WERI-Rb-1 (cell line): ENCODE measurements at places on chromosomes 7 and 10.

DNA sequence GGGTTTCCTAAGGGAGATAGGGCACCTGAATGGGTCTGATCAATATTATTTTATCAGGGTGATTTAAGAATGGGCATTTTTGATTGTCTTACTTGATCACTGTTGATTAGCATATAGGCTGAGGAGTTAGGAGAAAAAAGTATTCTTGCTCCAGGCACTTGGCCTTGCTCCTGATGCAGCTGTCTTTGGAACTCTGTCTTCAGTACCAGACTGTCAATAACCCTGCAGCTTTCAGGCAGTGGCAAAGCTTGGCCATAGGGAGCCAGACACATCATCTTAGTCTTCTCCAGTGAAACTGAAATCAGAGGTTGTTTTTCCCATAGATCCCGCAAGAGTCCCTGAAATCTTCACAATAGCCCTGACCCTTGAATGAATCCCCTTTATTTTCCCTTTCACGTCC lies 47.2 kb downstream of the EXOC4 start:
- no peak for DNase-seq

GRCh38 chr10:104032144-104032775 lies 53.4 kb downstream of the COL17A1 start:
- DNase-seq, result no peak

DNA sequence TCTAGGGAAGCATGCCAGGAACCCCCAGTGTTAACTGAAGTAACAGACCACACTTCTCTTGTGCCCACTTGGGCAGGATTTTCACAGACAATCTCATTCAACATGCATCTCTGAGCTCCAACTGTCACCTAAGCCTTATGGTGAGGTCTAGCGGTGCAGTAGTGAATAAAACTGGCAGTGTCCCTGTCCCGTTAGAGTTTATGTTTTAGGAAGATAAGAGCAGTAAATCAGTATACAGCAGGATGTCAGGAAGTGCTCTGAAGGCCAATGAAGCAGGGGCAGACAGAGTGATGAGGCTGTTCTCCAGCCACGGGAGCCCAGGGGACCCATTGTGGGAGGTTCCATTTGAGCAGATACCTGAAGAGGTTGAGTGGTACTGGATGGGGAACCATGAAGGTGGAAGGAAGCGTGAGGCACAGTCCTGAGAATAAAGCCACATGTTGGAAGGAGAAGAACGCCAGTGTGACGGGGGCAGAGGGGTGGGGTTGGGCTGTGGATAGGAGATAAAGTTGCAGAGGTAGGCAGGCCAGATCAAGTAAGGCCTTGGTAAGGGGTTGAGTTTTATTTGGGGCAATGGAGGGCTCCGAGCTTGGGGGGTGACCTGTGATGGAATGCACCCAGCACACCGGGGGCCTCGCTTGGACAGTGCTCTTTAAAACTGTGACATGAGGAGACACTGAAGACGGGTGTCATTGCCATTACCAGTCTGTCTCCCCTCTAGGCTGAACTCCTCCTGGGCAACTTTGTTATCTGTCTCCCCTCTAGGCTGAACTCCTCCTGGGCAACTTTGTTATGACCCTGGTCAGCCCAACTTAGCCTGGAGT lies 6.6 kb downstream of the GDF10 start:
- no peak for DNase-seq

DNA sequence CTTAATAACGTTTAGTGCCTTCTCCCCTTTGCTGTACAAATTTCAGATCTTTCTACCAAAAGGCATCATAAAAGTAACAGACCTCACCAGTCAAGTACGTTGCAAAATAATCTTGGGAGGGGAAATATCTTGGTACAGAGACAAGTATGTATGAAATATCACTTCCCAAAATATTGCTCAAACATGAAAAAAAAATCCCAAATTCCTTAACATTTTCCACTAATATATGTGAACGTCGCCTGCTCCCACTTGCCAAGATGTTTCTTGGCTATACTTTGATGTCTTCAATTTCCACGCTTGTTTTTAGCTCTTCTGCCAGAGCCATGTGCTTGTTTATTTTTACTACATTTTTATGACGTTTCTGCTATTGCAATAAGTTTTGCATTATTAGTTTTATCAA lies 223.5 kb downstream of the PLXNA4 start:
- no peak for DNase-seq

DNA sequence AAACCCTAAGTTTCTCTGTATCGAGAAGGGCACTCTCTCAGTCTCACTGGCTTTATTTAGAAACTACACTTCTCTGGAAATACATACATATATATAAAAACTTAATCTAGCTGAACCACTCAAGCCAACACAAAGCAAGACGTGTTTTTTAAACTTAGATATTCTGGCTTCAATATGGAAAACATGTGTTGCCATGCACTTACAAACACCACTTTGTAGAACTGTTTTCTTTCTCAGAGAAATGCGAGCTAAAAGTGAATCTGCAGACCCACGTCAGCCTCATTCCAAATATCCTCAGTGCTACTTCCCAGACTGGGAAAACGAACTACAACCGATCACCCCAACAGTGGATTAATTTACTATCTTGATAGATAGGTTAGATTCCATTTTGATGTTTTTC lies 1.7 kb downstream of the CCDC3 start:
- no peak for DNase-seq

DNA sequence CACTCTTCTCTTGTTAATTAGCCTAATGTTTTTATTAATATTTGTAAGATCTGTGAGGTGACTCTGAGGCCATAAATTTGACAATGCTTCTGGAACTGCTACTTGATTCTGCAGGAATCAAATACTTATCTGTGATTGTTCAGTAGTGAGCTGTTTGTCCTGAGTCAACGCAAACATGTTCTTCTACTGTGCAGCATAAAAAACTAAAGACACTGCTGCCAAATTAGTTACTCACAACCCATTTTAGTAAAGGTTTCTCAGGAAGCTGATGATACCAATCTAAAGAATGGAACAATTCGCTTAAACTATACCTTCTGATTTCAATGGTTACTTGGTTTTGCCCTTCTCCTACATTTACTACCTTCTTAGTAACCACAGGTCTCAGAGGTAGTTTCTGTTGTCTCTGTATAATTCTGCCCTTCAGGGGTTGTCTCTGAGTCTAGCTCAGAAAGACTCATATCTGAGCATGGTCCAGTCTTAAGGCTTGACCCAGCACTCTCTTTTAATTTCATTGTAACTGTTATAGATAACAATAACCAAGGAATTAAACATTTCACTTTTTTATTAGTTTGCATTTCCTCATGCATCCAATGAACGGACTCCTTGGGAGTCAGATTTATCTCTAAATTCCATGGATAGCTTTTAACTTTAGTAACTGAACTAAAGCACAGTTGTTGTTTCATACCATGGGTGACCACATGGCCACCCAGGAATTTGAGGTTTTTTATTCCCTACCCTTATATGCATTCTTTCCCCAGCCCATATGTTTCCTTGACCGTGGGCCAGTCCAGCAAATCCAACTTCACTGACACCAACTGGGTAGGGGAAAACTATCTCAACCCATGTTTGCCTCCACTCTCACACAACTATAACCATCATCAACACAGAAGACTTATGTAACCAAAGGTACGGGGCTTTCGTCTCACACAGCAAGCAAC lies 309.5 kb upstream of the TEX47 start:
- no peak for DNase-seq

GRCh38 chr7:16619979-16620408 lies 25.6 kb downstream of the ANKMY2 start:
- no peak for DNase-seq

DNA sequence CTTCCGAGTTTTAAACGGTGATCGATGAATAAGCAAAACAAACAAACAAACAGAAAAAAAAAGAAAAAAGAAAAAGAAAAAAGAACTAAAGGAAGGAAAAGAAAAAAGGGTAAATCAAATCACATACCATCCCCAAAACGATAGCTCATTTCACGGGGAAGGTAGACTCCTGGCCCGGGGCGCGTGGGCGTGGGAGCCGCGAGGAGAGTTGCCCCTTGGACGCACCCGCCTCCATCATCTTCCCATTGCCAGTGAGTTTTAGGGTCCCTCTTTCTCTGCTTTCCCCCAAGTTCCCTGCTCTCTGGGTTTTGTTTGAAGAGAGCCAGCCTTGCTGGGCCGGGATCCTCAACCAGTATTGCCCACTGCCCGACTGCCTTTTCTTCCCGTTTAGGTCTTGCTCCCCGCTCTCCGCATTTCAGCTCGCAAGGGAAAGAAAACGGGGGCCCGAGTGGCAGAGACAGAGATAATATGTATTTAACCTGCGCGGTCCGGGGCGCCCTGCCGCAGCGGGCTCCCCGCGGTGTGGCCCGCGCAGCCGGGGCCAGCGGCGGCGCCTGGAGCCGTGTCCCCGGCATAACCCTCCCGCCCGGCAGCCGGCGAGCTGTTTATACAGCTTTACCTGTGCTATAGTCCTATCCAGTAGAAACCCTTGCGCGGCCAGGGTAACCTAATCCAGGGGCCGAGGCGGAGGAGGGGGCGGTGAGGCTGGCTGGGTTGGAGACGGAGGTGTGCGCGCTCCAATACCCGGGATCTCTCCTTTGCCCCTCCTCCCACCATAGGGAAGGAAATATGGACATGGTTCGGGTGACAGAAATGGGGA lies 5.2 kb upstream of the GATA3 start:
- no peak for DNase-seq

- no peak for DNase-seq
These were observed 65.9 kb upstream of the FAM133B start for GRCh38 chr7:92656121-92656520.

DNA sequence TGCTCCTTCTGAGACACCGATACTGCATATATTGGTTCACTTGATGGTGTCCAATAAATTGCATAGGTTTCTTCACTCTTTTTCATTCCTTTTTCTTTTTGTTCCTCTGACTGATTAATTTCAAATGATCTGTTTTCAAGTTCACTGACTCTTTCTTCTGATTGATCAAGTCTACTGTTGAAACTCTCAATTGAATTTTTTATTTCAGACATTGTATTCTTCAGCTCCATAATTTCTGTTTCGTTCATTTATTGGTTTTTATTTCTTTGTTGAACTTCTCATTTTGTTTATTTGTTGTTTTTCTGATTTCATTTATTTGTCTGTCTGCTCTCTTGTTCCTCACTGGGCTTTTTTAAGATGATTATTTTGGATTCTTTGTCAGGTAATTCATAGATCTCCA lies 13.6 kb downstream of the CASP7 start:
- no peak for DNase-seq

DNA sequence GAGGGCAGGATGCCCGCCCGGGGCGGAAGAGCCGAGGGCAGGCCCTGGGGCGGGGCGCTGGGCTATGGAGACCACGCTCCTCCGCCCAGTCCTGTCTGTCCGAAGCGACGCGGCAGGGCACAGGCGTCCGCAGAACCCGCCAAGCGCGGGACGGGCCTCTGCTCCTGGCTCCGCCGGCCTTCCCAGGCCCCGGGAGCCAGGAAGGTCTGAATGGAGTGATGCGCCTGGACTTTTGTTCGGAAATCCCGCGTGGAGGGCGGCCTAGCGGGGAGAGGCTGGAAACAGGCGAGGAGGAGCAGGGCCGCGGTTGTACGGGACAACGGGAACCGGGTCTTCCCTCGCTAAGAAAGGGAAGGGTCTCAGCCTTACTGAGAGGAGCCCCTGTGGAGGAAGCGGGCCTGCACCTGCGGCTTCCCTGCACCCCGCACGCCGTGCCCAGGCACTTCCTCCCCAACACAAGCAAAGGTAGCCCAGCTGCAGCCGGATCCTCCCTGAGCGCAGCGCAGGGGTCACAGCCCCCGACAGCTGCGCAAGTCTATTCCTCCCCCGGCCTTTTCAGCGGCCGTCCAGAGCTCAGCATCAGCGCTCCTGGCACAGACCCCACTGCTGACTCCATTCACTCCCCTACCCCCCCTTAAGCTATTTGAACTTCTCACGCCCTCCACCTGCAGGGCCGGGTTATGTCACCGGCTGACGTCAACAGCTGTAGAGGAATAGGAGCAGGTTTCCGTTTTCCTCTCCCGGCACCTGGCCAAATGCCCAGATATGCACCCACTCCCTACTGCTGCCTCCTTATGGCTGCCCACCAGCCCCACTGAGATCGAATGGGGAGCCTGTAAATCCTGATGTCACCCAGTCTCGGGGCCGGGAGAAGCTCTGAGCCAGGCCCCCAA lies 143.2 kb upstream of the RET start:
- DNase-seq, result no peak

- no peak for DNase-seq
These were observed 119.4 kb downstream of the CDK6 start for GRCh38 chr7:92716825-92717580.

- no peak for DNase-seq
These were observed 49.5 kb downstream of the ZNF37A start for GRCh38 chr10:38143587-38143986.

DNA sequence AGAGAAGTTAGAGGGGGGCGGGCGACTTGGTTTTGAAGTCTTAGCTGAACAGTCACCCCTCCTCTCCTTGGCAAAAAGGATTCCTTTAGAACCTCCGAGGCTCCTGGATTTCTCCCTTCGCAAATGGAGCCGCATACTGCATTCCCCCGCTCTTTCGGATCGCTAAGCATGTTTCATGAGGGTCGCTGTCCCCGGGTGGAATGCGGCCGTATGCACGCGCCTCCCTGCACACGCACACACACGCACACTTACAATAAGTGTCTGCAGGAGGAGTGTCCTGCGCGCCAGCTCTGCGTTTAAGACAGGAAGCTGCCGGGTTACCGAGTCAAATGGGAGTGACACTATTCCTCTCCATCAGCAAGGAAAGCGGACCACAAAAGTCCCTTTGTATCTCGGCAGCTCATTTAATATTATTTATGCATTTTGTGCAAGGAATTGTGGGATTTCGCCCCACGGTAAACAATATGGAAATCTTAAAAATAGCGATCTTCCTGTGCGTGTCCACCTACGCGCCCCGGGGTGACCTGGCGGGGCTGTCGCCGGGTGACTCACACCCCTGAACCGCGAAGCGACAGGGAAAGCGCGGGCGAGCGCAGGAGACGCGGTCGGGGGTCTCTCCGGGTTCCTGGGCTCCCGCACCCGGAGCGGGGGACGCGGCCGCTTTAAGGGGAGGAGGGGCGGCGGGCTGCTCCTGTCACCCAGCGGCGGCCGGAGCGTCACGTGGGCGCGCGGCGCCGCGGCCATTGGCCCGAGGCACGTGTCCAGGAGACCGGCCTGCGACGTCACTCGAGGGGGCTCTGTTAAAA lies 988 bp upstream of the EN2 start:
- peak; percentile 71 for DNase-seq

- no peak for DNase-seq
These were observed 50.0 kb downstream of the MAGI2 start for GRCh38 chr7:79403451-79403850.

- DNase-seq, result no peak
These were observed 19.1 kb downstream of the DNAJB12 start for GRCh38 chr10:72335394-72336258.

GRCh38 chr7:23114896-23115295 lies 9.3 kb downstream of the KLHL7 start:
- no peak for DNase-seq

GRCh38 chr7:84412161-84412969 lies 217.8 kb upstream of the SEMA3A start:
- no peak for DNase-seq

GRCh38 chr7:5348134-5349004 lies 65.6 kb downstream of the SLC29A4 start:
- DNase-seq, result no peak

GRCh38 chr7:30846378-30846777 lies 65.3 kb upstream of the AQP1 start:
- DNase-seq, result no peak

GRCh38 chr10:15341502-15342128 lies 29.5 kb downstream of the FAM171A1 start:
- no peak for DNase-seq

GRCh38 chr7:4824120-4824775 lies 37.6 kb downstream of the PAPOLB start:
- DNase-seq, result no peak

GRCh38 chr10:123835575-123835974 lies 56.0 kb downstream of the CPXM2 start:
- DNase-seq, result no peak

GRCh38 chr10:67033878-67034277 lies 108.0 kb downstream of the LRRTM3 start:
- DNase-seq, result no peak
